Mesenteric fat pad (tissue), 1 donor: ENCODE measurements at places on chromosomes 5 and 9.

DNA sequence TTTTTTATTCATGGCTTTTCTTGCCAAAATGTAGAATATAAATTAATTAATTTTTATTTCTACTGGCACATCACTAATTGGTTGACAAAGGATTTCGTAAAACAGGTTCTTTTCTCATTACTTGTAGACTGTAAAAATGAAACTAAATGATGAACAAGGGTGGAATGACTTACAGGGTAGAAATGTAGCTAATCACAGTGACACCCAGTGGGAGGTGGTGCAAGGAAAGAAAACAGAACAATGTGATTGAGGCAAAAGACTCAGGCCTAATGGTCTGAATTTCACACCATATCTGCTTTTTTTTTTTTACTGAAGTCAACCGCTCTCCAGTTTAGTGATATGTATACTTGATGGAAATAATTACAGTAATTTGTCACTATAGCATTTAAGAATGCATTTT, 28.9 kb downstream of the GABRG2 start:
- no peak for DNase-seq

DNA sequence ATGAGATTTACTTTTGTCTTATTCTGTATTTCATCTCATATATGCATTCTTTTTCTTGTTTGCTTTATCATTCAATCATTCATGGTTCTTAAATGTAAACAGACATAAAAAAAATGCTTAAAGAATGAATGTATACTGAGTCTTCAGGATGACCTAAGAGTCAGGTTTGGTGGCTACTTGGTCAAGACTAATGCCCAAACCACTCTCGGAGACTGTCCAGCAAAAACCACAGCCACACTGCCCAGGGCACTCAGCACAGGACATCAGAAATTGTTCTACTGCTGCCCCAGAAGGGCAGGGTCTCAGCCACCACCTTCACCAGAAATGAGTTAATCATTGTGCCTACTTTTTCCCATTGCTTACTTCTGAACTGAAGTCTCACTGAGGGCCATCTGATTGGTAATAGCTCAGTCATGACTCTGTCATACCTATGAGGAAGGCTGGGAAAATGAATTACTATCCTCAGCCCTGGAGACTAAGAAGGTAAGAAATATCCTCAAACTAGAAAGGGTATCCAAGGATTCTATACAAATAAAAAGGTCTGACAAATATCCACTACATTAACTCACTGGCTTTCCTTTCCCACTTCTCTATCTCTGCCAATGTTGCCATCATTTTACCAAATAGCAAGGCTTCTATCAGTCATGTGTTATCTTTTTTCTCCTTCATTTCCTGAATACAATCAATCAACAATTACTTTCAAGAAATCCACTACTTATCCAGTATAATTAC, 236.1 kb downstream of the CETN3 start:
- DNase-seq: no peak

DNA sequence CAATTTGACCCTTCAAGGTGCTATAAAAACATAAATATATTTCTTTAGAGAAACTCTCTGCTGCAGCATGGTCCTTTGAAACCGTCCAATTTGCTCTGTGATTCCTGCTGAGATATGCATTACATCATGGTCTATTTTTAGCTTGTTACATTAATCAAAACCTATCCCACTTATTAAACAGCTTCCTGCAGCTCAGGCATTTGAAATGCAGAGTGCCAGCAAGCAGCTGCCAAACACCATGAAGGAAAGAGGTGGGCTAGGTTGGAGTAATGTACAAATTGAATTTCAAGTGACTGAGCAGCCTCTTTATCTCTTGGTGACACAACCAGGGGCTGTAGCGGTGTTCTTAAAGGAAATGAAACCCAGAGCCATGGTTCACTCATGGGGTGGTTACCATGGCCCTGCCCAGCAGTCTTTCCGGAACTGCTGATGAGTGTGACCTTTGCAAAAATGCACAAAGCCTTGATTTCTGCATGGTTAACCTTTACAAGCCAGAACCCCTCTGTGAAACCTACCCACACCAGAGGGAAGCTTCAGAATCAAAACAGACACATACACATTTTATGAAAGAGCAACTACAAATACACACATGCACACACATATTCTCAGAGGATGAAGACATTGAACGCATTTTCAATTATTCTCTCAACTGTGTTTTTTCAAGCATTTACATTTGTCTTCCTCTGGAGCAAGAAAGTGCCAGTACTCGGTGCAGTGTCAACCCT, 155.8 kb upstream of the ZNF608 start:
- no peak for DNase-seq

GRCh38 chr9:96441798-96442445, 8.0 kb upstream of the HABP4 start:
- no peak for DNase-seq

DNA sequence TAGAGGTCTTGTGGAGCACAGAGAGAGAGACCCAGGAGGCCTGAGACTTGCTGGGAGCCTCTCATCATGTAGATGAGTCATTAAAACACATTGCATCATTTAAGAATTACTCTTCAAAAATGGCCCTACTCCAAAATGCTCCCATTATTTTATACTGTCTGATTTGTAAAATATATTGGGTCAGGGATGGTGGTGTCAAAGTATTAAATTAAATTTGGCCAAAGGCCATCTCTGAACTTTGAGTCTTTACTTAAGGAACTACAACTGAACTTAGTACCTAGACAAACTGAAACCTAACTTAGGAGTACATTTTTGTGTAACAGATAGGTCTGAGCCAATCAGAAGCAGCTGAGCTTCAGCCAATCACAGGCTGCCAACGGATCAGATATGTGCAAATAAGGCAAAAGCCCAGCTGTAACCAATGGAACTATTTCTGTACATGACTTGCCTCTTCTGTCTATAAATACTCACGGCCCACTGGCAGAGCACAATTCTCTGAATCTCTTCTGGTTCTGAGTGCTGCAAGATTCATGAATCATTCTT, 657.2 kb downstream of the TLE1 start:
- DNase-seq: no peak

DNA sequence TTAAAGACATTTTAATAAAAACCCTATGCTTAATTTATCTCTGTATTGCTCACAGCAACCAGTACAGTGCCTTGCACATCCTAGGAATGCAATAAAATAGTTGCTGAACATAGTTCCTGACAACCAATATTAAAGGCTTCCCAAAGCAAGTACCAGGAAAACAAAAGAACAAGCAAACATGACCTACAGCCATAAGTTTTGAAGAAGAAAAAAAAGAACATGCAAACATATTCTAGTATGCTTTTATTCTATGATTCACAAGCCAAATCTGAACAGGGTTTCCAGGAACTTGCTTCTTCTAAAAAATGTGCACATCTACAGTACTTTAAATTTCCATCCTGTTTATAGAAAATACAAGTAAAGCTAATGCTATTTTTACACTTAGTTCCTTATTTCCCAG, 4.5 kb downstream of the CEMIP2 start:
- DNase-seq: no peak

GRCh38 chr5:43000111-43000840, 39.8 kb downstream of the ANXA2R start:
- DNase-seq: no peak

DNA sequence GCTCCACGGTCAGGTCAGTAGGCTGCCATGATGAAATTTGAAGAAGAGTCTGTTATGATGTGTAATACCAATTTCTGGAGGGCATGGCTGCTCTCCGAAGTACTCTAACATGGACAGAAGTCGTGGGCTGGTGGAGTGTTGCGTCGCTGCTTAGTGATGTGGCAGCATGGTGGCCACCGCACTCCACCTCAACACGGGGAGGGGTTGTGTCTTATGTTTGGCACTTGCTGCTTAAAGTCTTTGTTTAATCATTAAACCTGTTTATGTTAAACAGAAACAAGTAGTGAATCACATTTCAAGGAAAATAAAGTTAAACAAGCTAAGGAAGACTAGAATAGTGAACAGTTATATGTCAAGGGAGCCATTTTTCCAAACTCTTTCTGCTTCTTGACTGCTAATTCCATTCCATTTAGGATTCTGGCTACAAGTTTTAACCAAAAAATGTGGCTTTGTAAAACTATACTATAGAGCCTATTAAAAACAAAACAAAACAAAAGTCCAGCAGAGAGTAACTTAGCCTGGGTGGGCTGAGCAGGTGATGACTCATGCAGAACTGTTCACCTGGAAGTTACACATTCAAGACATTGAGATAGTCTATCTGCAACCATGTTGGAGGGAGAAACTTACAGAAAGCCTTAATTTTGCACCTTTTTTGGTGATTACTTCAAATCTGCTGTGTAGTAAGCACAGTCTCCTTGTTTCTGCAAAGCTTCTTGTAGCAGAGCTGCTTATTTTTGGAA, 9.5 kb downstream of the HABP4 start:
- DNase-seq: no peak

- no peak for DNase-seq
These were observed 32.6 kb downstream of the SLC35D2 start for GRCh38 chr9:96350866-96351265.

DNA sequence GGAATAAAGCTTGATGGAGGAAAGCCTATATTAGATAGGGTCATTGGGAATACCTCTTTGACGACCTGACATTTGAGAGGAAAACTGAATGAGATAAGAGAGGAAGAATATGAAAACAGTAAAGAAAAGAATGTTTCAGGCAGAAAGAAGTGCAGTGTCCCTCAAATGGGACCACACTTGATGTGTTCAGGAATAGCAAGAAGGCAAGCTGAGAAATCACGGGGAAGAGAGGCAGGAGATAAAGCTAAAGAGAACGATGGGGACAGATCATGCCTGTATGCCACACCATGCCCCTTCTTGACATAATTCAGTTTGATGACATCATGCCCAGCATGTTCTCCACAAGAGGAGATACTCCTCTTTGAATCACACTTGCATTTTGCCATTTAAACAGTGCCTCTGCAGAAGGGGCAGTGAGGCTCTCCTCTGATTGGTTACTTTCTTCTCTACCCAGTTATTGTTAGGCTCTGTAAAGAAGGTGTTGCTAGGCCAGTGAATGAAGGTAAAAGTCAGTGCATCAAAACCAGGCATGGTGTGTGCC, 7.6 kb downstream of the AP3S1 start:
- no peak for DNase-seq

DNA sequence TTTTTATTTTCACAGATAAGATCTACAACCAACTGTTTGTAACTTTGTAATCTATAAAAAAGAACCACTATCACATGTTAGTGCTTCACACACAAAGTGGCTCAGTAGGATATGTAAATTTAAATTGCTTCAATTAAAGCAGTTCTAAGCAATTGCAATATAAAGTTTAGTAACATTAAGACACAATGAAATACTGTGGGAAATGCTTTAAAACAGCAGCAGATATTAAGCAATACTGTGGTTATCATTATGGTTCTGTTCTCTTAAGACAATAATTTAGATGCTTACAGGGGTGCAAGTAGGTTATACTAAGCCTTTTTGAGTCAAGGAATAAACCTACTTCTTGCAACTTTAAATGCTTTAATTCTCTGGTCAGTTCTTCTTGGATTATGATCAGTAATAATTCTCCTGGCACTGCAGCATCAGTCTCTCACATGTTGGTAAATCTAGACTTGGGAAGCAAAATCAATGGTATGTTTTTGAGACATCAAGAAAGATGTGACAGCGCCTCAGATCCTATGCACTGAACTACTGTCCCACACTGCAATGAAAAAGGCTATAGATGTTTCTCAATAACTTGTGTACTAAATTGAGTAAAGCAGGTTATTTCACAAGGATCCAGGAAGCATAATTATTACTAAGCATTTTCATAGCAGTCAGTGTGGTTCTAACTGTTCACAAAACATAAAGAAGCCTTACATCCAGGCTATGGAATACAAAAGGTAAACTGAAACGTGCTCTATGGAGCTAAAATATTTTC, 338.7 kb upstream of the PDE4D start:
- no peak for DNase-seq

DNA sequence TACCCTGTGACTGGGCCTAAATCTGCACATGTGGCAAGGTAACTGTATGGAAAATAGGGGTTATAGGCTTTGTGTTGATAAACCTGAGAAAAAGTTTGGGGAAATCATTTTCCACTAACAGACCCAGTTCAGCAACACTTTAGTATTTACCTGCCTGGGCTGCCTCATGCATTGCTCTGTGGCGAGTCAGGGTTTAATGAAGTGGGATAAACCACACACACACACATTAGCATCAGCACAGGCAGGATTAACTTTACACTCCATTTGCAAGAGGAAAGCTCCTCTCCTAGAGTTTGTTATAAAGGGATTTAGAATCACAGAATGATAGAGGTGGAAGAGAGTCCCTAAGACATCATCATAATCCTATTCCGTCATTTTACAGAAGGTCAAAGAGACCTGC, 20.0 kb upstream of the ZCCHC7 start:
- DNase-seq: no peak

GRCh38 chr5:77627869-77628674, 10.4 kb downstream of the OTP start:
- DNase-seq: no peak

GRCh38 chr9:90813523-90813922, 11.9 kb downstream of the SYK start:
- DNase-seq: no peak

DNA sequence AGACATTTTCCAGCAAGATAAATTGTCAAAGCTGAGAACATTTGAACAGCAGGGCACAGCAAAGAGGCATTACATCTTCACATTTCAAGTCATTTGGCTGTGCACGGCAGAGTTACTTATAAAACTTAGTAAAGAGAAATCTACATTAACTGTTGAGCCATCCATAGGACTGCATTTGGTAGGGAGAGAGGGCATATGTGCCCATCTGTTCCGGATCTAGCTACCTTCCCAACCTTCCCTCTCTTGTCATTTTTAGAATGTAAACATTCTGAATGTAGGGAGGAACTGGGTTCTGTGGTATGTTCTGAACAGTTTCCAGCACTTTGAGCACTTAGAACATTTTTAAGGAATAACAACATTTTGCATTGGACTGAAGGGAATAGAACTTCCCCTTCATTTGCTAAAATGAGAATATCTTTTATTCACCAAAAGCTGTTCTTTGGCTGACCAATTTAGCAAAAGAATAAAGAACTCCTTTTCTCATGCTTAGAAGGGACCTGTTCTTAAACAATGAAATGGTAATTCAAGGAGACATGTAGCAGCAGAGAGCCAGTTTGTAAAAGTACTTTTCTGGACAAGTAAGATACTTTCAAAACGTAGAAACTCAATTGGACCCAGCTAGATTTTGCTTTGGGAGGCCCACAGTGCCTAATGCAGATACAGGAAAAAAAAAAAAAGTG, 104.4 kb downstream of the CETN3 start:
- DNase-seq: no peak

DNA sequence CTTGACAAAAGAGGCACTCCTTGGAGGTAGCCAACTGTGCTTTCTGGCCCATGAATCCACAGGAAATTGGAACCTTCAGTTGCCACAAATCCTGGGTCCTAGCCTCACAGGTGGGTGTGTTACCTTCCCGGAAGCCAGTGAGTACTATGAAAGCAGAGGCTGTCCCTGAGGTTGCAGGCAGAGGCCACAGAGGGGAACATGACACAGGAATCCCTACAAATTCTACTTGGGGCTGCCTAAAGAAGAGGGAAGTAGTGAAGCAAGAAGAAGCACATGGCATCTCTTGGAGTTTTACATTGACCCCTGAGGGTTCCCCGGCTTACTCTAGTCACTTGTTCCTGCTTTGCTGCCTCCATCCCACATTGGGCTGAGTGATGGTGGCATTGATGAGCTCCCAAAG, 2.6 kb downstream of the SLC22A5 start:
- no peak for DNase-seq
